Fibroblast of the aortic adventitia (primary cell): ENCODE measurements at places on chromosomes 1 and 21.

DNA sequence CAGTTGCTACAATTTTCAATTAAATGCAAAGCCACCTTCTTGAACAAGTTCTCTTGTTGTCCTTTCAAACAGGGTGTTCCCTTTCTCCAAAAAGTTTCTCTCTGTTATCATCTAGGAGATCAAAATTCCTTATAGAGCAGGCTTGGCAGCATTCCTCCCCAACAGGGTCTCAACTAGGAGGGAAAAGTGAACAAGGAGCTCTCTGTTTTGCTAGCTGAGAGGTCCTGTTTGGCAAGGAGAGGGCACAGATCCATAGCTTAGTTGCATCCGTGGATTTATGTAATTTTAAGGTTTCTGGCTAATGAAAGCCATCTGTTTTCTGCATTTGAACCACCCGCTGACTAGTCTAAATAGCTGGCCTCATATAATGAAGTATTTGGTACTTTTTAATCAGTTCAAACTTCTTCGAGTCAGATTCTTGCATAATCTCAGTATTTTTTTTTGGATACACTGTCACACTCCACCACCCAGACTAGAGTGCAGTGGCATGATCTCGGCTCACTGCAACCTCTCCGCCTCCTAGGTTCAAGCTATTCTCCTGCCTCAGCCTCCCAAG lies 54.0 kb downstream of the APP start:
- DNase-seq: peak; percentile 83

DNA sequence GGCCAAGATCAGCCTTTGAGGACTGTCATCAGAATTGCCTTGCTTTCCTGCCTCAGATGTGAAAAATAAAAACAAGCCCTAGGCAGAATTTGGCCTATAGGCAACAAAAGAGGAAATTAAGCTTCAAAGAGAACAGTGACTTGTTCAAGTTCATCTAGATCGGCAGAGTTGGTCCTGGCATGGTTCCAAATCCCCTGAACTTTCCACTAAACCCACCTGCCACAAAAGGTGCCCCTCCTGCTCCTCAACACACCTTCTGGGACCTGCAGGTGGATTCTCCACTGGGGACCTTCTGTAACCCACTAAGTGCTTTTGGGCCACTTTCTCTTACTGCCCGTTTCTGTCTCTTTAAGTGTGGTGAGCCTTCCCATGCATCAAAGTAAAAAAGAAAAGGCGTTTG lies 42.5 kb upstream of the LRRN2 start:
- no peak for DNase-seq

DNA sequence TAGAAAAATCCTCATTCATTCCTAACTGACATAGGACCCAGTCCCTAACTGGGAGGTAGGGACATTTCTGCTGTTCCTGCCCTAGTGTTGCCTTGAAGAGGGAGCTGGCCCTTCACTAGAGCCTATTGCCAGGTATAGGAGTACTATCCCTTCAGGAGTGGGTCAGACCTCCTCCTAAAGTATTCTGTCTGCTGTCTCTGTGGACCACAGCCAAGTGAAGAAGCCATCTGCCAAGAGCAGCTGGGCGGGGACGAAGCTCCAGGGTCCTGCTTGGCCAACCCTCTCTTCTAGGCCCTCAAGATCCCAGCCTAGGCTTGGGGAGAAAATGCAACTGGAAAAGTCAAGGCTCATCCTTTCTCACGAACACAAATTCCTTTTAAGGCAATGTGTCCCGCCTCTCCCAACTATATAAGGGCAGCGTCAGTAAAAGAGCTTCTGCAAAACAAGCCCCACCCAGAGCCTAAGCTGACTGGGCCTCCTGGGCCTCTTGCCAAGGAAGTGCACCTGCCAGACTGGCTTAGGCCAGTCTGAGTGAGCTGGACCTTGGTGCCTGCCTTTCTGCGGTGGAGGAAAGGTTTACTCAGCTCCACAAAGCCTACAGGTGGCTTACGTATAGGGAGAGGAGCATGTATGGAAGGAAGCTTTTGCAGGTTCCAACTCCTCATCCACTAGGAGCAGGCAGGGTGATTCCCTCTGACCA lies 638 bp upstream of the TUFT1 start:
- DNase-seq: peak; percentile 96

DNA sequence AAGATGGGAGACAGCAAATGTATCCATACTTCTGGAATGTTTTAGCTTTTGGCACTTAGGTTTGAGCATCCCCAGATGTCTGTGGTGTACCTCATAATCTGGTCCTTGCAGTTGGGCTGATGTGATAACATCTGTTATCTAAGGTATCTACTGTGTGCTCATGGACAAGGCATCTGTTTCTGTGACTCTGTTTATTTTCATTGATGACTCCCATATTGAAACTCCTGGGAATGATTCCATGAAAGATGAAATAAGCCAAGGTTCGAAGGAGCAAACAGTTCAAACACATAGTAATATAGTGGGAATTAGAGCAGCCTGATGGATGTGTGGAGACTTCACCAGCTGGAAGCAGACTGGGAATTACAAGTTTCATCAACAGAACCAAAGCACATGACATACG lies 20.7 kb upstream of the TRIM45 start:
- peak; percentile 94 for DNase-seq

DNA sequence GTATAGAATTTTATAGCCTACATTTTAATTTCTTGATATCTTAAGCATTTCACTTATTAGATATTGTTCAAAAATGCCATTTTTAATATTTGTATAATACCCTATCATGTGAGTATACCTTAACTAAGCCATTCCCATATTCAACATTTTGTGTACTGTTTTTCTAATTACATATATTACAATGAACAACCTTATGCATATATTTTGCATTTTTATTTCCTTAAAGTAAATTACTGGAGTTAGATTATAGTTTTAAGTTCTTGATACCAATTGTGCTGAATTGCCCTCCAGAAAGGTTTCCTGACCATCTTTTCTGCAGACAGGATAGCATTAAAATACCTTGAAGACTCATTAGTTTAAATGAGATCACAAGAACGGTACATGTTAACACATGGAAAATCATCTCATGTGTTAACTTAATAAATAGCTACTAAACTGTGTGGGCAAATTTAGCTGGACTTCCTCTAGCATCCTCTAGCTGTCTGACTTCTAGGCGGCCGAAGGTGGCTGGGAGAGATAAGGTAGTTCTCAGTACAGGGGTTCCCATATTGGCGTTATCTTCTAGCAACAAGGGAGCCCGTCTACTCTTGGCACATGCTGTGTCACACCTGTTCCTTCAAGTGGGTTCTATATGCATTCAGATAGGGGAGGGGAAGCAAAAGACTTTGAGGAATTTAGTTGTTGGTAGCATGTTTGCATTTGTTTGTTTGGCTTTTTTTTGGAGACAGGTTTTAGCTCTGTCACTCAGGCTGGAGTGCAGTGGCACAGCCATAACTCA lies 8.9 kb downstream of the DCLRE1B start:
- no peak for DNase-seq

- DNase-seq: peak; percentile 40
Measured at GRCh38 chr1:222995236-222995580, 147.8 kb downstream of the TLR5 start.

GRCh38 chr1:17837233-17838030 lies 82.3 kb downstream of the ACTL8 start:
- DNase-seq: peak; percentile 55

GRCh38 chr1:3880429-3881192 lies 19.5 kb downstream of the C1orf174 start:
- DNase-seq: no peak

DNA sequence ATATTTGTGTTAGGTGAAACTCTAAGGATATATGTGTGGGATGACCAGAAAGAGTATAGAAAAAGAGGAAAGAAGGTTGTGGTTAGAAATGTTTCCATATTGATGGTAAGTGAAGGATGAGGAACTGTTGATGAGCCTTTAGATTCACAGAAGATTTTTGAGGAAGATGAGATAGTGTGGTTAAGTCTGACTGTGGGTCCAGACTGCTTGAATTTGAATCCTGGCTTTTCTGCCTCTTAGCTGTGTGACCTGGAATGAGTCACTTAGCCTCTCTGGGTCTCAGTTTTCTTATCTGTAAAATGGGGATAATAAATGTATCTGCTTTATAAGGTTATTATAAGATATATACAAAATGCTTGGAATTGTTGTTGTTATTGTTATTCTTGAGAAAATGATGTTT lies 27.5 kb downstream of the RGL1 start:
- DNase-seq: no peak

GRCh38 chr1:167650269-167651160 lies 20.5 kb downstream of the RCSD1 start:
- DNase-seq: no peak

GRCh38 chr1:201230676-201231075 lies 40.1 kb downstream of the IGFN1 start:
- DNase-seq: no peak

GRCh38 chr1:35925741-35926140 lies 5.2 kb upstream of the AGO3 start:
- DNase-seq: peak; percentile 96

DNA sequence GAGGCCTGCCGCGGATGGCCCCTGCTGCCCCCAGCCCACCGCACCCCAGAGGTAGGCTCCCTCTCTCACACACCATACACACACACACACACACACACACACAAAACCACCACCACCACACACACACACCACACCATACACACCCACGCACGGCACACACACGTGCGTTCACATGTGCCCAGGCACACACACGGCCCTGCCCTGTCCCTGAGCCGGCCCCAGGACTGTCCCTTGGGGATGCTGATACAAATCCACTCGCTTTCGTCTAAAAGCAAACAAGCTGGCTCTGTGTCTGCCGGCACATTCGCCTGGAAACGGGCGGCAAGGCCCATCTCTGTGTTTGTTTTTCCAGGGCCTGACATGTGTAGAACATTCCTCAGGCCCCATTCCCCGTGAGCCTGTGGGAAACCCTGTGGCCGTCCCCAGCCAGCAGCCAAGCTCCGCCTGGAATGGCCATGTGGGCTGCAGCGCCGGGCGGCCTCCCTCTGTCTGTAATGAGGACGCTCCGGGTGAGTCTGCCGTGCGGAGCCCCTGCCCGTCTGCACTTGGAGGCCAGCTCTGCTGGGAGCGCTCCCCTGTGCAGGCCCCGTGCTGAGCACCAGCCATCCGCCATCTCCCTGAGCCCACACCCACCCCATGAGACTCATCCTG lies 67.4 kb downstream of the DMRTB1 start:
- peak; percentile 63 for DNase-seq

DNA sequence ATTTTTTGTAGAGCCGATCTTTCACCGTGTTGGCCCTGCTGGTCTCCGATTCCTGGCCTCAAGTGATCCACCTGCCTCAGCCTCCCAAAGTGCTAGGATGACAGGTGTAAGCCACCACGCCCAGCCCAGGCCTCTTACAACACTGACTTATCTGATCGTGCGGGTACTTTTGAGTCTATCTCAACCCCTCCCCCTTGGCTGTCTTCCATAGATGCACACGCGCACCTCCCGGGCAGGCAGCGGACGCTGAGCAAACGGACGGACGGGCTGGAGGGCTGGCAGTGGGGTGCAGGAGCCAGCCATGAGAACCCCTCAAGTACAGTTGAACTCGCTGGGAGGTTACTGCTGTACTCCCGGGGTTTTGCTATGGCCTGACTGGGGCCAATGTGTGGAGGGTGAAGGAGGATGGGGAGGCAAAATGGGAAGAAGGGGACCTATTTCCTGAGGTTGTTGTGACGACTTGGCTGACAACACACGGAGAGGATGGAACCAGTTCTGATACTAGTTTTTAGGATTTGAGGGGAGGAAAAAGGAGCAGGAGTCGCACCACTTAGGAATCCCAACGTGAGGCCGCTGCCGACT lies 959 bp downstream of the CD58 start:
- DNase-seq: no peak

DNA sequence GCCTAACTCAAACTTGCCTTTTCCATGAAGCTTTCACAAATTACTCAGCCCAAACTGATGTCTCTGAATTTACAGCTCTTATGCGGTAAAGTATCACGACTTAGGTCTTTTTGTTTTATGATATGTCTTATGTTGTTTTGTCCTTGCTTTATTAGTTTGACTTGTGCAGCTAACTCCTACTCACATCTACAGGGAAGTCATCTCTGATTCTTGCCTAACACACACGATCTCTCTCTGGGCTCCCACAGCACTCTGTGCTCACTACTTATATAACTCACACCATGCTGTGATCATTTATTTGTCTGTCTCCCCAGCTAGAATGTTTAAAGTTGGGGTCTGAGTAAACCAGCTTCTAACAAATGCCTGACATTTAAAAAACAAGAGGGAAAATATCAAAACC lies 9.3 kb upstream of the PI4KB start:
- DNase-seq: no peak

DNA sequence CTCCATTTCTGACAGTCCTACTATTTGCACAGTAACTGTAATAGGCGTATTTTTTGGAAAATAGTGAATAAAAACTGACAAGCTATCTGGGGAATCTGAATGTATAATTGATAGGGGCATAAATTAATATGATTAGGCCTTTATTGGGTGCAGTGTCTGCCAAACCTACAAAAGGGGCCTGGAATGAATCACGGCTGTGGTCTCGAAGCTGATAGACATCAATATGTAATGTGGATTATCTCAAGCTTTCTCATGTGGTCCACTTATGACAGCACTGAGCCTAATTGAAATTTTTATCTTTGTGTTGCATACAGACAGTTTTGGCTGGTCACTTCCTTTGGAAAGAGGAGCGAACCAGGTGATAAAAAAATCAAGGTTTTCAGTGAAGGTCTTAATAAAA lies 450.4 kb downstream of the GPATCH2 start:
- DNase-seq: no peak

- DNase-seq: peak; percentile 58
Measured at GRCh38 chr1:186841599-186841998, 12.8 kb downstream of the PLA2G4A start.

- no peak for DNase-seq
Measured at GRCh38 chr1:23481026-23481597, 2.9 kb downstream of the ASAP3 start.

DNA sequence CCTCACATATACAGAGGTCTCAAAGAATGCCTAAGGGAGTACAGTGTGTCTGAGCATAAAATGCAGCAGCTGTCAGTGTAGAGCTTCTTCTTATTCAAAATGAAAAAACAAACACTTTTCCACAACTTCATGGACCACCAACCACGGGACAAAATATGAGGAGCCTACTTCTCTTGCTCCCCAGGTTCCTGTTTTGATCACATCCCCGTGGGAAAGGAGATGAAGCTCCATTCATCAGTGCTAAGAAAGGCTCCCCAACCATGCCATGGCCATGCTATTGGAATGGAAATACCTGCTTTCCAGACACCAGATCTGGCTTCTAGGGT lies 383 bp downstream of the CD48 start:
- no peak for DNase-seq

DNA sequence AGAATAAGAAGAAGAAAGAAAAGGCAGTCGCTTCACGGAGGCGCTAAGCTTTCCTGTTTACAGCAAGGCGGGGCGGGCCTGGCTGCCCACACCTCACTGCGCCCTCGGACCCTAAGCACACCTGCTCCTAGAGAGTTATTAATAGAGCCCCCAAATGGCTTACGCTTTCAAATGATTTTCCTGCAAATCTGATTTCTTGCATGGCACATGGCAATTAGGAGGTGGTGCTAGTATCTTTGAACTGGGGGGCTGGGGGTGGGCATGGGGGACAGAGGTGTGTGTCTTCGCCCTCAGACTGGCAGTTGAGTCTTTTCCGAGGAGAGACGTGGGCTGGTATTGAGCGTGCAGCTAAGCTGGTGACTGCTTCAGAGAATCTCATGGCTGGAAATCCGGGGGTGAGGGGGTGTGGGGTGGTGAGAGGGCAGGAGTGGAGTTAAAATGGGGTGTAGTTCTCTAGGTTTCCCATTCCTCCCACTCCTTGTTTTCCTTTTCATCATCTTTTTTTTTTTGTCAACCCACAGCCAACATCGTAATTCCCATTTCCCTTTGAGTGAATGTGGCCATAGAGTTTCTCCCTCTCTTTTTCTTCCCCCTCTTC lies 1.3 kb downstream of the S1PR1 start:
- DNase-seq: no peak

GRCh38 chr1:2322581-2323211 lies 68.7 kb downstream of the MORN1 start:
- no peak for DNase-seq

GRCh38 chr1:200774735-200775444 lies 36.2 kb downstream of the CAMSAP2 start:
- peak; percentile 60 for DNase-seq
